ENCODE measurements at places on chromosomes 1 and 21.

DNA sequence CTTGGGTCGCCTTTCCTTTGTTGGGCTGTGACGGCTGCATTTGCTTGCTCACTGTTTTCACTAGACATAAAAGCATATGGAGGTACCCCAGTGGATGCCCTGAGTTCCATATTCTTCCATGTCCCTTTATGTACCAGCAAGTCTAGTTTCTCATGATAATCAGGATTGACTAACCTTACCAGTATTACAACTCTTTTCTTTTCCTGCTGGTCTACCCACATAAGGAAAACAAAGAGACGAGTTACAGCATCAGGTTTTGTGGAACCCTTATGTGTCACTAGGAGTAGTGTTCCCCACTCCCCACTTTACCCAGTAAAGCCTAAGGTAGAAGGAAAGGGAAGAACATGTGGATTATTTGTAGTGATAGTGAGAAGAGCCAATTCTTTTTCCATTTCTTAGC, 16.4 kb upstream of the CENPF start:
- no peak for DNase-seq

GRCh38 chr1:179080866-179081686, 794 bp upstream of the TOR3A start:
- DNase-seq: no peak

GRCh38 chr1:101298663-101299062, 61.8 kb downstream of the S1PR1 start:
- no peak for DNase-seq

DNA sequence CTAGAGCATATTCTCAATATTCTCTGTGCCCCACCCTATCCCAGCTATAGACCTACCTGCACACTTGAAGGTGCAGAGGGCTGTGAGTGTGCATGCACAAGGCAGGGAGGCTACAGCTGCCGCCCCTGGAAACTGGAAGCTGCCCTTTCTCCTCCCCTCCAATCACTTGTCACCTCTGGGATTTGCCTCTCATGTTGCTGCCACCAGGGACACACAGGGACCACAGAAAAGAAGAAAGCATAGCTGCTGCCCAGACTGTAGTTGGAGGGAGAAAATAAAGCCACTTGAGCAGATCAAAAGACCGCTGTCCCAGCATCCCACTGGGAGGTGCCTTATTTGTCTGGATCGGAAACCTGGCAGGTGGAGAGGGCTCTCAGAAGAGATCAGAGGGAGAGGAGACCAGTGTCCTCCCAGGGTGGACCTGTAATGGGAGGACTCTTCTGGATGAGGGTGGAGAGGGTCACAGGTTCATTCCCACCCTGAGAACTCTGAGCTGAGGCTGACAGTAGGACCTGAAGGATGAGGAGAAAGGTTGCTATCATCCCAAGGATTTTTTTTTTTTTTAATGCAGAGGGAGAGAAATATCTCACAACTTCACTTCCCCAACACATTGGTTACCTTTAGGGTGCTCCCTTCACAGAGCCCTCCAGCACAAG, 7.6 kb upstream of the INPP5B start:
- no peak for DNase-seq

- no peak for DNase-seq
Observed at GRCh38 chr1:6197746-6198427, 1.5 kb downstream of the RPL22 start.

DNA sequence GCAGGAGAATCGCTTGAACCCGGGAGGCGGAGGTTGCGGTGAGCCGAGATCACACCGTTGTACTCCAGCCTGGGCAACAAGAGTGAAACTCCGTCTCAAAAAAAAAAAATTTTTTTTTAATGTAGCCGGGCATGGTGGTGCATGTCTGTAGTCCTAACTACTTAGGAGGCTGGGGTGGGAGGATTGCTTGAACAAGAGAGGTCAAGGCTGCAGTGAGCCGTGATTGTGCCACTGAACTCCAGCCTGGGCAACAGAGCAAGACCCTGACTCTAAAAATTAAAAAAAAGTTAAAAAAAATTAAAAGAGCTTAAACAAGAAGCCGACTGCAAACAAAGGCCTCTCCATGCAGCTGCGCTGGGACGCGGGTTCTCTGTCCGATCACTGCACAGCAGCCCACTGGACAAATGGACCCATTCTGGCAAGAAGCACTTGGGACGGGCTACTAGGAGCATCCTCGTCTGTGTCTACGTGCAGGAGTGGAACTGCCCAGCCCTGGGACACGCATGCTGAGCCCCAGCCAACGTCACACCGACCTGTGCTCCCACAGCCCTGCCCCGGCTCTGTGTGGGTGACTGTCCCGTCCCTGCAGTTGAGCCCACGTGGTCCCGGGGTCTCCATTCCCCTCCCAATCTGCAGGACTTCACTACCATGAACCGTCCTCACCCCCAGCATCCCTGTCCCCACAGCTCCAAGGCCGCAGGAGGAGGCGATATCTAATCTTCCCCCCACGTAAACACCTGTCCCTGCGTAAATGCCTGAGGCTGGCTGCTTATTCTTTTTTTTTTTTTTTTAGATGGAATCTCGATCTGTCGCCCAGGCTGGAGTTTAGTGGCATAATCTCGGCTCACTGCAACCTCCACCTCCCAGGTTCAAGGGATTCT, 12.3 kb downstream of the SLC35E2B start:
- no peak for DNase-seq

DNA sequence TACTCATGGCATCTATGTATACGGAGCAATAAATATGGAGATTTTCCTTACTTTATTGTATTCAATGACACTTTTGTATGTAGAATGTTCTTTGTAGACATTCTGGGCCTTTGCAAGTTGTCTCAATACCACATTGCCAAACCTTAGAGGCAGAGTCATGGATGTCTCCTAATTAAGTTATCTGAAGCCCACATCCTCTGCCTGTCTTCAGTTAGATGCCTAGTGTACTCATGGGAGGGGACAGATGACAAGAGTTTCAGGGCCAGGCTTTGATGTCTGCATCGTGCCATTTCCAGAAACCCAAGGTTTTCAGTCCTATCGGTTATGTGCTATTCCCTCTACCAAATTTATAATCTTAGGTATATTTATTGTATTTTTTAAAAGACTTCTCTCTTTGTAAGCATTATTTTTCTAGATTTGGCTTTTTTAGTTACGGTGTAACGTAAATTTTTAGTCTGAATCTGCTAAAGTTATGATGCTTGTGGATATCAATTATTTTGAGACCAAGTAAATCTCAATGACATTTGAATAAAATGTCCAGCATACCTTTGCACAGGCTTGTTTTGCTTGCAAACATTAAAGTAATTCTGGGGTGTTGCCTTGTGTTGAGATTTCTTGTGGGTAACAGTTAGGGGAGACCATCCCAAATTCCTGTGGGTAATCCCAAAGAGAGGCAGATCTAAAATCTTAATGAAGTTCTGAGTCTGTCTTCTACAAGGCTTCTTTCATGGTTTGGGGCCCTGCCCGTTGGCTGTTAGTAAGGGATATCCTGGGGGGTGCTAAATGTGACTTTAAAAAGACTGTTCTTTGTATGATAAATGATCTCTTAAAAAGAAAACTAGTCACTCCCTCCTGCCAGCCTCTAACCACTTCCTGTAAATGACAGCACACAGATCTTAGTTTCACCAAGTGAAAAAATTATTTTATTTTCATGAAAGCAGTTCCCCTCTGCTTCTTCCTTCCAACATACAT, 8.0 kb upstream of the MACF1 start:
- DNase-seq: no peak
